Activated CD4-positive, alpha-beta T cell treated with anti-CD3 and anti-CD28 coated beads, Interleukin-2, amount 50 U/mL, for 4 hours (primary cell): ENCODE measurements at places on chromosomes 3 and 15.
A peak's percentile ranks its signal among the peaks of the same experiment; 100 is the strongest.

DNA sequence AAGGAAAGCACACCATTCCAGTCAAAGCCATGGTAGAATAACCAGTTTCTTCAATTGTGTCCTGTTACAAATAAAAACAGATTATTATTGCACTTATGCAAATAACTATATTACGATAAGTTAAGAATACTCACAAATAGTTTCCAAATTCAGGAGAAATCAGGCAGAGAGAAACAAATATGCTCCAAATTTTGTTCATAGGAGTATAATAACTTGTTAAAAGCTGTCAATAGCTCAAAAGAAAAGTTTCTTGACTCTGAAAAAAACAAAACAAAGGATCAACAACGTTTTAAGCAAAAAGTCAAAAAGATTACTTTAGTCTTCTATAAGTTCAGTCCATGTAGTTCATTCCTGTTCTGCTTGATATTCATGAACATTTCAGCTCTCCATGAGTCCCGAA is 59.7 kb upstream of the BDH1 start:
- no peak for DNase-seq

- DNase-seq: no peak
Observed at GRCh38 chr3:63762934-63763550, 56.1 kb upstream of the C3orf49 start.

DNA sequence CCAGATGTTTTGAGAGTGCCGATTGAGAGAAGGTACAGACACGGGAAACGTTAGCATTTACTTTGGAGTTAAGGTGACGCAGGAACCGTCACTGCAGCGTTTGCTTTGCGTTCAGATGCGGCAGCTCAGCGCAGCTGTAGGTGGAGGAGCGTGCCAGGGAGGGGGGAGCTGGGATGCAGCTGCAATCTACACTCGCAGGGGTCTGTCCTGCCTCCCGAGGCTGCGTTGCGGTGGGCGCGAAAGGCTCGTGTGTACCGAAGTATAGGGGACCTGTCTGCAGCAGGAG is 425 bp upstream of the FYTTD1 start:
- peak; percentile 47 for DNase-seq

GRCh38 chr3:21694506-21694905 is 56.5 kb downstream of the ZNF385D start:
- DNase-seq: no peak

- DNase-seq: no peak
Observed at GRCh38 chr15:69805248-69805953, 292.3 kb downstream of the TLE3 start.

DNA sequence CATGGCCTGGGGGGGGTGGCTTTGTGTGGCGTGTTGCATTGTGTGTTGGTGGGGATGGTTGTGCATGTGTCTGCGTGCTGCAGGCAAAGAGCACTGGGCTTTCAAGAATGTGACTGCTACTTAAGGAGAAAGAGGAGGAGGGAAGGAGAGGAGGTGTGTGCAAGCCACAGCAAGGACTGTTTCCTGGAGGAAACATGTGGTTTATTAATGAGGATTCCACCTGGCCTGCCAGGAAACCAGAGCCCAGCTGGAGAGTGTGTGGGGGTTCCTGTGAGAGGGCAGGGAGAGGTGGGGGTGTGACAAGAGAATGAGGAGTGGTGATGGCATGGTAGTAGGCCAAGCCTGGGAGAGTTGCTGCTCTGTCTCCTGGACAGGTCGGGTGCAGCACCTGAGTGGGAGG is 258.1 kb upstream of the ROPN1 start:
- DNase-seq: no peak

DNA sequence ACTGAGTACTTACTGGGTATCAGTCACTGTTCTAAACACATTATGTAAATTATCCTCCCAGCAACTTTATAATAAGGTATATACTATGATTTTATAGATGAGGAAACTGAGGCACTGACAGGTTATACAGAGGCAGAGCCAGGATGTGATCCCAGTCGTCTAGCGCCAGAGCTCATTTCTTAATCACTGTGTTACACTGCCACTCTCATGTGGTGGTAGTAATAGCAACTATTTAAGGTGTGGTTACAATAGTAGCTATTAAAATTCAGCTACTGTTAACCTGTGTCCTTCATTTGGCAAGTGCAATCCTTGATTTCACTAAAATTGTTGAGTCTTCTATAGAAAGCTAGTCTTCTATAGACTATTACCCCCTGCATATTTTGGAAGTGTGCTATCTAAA is 43.1 kb upstream of the TRPC1 start:
- DNase-seq: no peak

GRCh38 chr15:62835351-62835750 is 207.2 kb upstream of the TPM1 start:
- no peak for DNase-seq

- no peak for DNase-seq
Observed at GRCh38 chr3:42589382-42590109, 1.1 kb upstream of the SS18L2 start.

DNA sequence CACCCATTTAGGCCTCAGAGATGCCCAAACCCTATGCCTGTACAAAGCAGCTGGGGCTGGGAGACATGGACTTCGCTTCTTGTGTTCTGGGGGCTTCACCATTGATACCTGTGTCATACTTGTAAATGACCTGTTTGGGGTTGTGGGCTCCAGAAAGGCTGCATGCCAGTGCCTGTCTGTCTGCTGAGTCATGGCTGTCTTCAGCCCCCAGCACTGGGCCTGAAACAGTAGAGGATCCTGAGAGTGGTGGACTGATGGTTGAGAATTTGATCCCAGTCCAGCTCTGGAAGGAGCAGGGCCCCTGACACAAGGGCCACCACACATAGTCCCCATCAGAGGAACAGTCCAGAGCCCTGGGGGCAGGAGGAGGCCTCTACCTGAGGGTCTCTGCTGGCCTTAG is 24.6 kb upstream of the APEH start:
- DNase-seq: no peak

GRCh38 chr15:91393186-91393585 is 293.1 kb downstream of the SV2B start:
- no peak for DNase-seq

DNA sequence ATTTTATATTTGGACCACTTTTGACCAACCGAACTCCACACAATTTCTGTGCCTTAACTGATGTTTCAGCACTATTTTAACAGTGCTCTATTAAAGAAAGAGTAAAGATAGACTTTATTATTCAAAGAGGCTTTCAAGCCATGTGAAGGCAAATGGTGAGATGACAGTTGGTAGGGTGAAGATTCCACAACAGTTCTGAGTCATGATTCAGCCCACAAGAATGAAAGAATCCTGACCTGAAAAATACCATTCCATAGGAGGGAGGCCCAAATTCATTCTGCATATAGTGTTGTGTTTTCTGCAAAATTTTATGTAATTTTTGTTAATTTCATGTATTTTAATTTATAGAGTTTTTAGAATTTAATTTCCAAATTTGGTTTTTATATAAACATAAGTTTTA is 135.6 kb upstream of the STAC start:
- no peak for DNase-seq
